ENCODE measurements at places on chromosomes 4 and X.

GRCh38 chrX:71396576-71396975 is 30.4 kb downstream of the TAF1 start:
- no peak overlapping the region for H3K27ac ChIP-seq
- no peaks in the 10 kb centered on the region for H3K4me1 ChIP-seq
- no peaks in the 10 kb centered on the region for H3K27me3 ChIP-seq
- no peak for DNase-seq
- no peak overlapping the region for H3K4me3 ChIP-seq

GRCh38 chr4:55004831-55005230 is 120.6 kb downstream of the KDR start:
- no peaks in the 10 kb centered on the region for H3K4me1 ChIP-seq
- no peaks in the 10 kb centered on the region for H3K27me3 ChIP-seq
- no peak overlapping the region for H3K4me3 ChIP-seq
- H3K36me3 ChIP-seq = no peaks in the 10 kb centered on the region

- no peaks in the 10 kb centered on the region for H3K27me3 ChIP-seq
- no peaks in the 10 kb centered on the region for H3K4me1 ChIP-seq
- no peak overlapping the region for H3K27ac ChIP-seq
- no peak overlapping the region for H3K4me3 ChIP-seq
- no peak for DNase-seq
Measured at GRCh38 chr4:99586797-99587196, 12.2 kb downstream of the MTTP start.

GRCh38 chrX:151081016-151081415 is 95.4 kb upstream of the GPR50 start:
- H3K27me3 ChIP-seq = no peaks in the 10 kb centered on the region
- H3K36me3 ChIP-seq = no peaks in the 10 kb centered on the region
- H3K27ac ChIP-seq = no peak overlapping the region
- DNase-seq = no peak

- DNase-seq = peak; percentile 37
- peak overlapping the region; percentile 50 for H3K27ac ChIP-seq
- peaks cover 86% of the 10 kb centered on the region for H3K36me3 ChIP-seq
- H3K27me3 ChIP-seq = no peaks in the 10 kb centered on the region
Measured at GRCh38 chr4:118729287-118730286, 44.4 kb downstream of the METTL14 start.

DNA sequence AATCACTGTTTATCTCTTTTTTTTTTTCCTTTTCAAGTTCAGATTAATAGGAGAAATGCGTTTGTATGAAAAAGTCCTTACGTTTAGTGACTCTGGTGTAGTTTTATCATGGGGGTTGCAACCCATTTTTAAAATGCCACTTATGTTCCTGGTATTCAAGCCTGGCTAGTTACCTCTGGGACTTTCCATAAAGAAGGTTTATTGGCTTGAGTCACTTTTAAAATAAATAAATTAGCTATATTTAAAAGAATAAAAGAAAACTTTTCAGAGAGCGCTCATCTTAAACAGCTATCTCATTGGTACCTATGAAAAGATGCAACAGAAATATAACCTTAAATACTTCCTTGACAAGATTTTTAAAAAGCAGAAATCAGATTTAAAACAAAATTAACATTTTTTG is 275.0 kb upstream of the IL1RAPL1 start:
- H3K4me1 ChIP-seq = no peaks in the 10 kb centered on the region
- no peaks in the 10 kb centered on the region for H3K27me3 ChIP-seq
- H3K4me3 ChIP-seq = no peak overlapping the region
- H3K27ac ChIP-seq = no peak overlapping the region
- no peak for DNase-seq

GRCh38 chr4:156939801-156940200 is 31.8 kb downstream of the PDGFC start:
- H3K36me3 ChIP-seq = no peaks in the 10 kb centered on the region
- H3K27me3 ChIP-seq = no peaks in the 10 kb centered on the region
- H3K4me1 ChIP-seq = peaks cover 42% of the 10 kb centered on the region
- no peak for DNase-seq
- peak overlapping the region; percentile 49 for H3K27ac ChIP-seq

DNA sequence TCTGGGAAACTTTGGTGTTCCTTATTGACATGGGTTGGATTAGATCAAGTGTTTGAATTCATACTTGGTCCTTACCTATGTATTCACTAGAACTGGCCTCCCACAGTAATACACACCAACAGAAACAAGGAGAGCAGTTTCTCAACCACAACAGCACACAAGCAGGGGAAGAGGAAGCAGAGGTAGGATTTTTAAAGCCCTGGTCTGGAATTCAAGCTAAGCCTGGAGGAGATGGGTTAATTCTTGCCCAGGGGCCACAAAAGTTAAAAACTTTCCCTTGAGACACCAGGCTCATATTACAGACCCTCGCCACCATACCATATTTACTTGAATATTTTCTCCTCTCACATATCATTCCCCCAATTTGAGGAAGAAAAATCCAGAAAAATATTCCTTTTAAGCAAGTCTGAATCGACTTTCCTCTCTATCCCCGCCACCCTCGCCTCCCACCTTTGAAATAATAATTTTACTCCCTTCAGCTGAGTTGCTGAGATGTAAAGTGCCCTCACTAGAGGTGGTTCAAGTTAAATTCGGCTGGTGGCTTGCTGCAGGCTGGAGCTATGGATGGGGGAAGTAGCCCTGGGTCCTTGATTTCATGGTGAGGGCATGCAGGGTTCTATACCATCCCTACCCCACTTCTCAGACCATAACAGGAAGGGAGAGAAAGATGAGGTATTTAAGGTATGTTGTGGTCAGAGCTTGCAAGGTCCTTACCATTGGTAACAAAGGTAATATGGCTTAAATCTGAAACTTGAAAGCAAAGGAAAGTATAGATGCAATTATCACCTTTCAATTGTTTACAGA is 440.2 kb downstream of the INPP4B start:
- no peak for DNase-seq
- peak overlapping the region; percentile 56 for H3K27ac ChIP-seq
- H3K36me3 ChIP-seq = no peaks in the 10 kb centered on the region
- peak overlapping the region; percentile 39 for H3K4me3 ChIP-seq
- H3K27me3 ChIP-seq = no peaks in the 10 kb centered on the region

- DNase-seq = no peak
- H3K4me1 ChIP-seq = no peaks in the 10 kb centered on the region
- no peaks in the 10 kb centered on the region for H3K36me3 ChIP-seq
- H3K4me3 ChIP-seq = no peak overlapping the region
- H3K27ac ChIP-seq = no peak overlapping the region
Measured at GRCh38 chr4:29900336-29900735, 819.8 kb upstream of the PCDH7 start.

- no peaks in the 10 kb centered on the region for H3K4me1 ChIP-seq
- no peaks in the 10 kb centered on the region for H3K36me3 ChIP-seq
- no peaks in the 10 kb centered on the region for H3K27me3 ChIP-seq
- H3K27ac ChIP-seq = no peak overlapping the region
- H3K4me3 ChIP-seq = no peak overlapping the region
Measured at GRCh38 chrX:20028588-20028987, 37.7 kb upstream of the BCLAF3 start.

- no peak for DNase-seq
- no peaks in the 10 kb centered on the region for H3K27me3 ChIP-seq
- no peaks in the 10 kb centered on the region for H3K4me1 ChIP-seq
- no peak overlapping the region for H3K27ac ChIP-seq
Measured at GRCh38 chrX:69389101-69389501, 115.0 kb upstream of the NALF2 start.

DNA sequence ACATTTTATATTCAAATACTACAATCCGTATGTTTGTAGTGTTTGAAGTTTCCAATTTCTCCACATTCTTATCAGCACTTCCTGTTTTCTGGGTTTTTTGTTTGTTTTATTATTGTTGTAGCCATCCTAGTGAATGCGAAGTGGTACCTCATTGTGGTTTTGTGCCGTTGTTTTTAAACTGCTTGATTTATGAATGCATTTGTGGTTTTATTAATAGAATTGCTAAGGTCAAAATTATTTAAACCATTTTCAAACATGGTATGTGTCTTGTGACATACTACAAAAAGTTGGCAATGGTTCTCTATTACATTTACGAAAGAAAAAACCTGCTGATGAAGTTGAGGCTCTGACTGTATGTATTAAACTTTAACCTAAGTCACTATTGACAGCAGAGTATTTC is 780.0 kb upstream of the MAGEB2 start:
- H3K4me3 ChIP-seq = no peak overlapping the region
- H3K27ac ChIP-seq = no peak overlapping the region
- DNase-seq = no peak
- no peaks in the 10 kb centered on the region for H3K36me3 ChIP-seq

GRCh38 chr4:58566260-58566659 is 1456.1 kb upstream of the IGFBP7 start:
- no peak overlapping the region for H3K27ac ChIP-seq
- H3K36me3 ChIP-seq = no peaks in the 10 kb centered on the region
- no peak overlapping the region for H3K4me3 ChIP-seq
- no peaks in the 10 kb centered on the region for H3K27me3 ChIP-seq
- no peak for DNase-seq
- no peaks in the 10 kb centered on the region for H3K4me1 ChIP-seq

- no peaks in the 10 kb centered on the region for H3K36me3 ChIP-seq
- no peak overlapping the region for H3K4me3 ChIP-seq
- H3K4me1 ChIP-seq = no peaks in the 10 kb centered on the region
Measured at GRCh38 chrX:116490104-116490503, 27.3 kb upstream of the CT83 start.

DNA sequence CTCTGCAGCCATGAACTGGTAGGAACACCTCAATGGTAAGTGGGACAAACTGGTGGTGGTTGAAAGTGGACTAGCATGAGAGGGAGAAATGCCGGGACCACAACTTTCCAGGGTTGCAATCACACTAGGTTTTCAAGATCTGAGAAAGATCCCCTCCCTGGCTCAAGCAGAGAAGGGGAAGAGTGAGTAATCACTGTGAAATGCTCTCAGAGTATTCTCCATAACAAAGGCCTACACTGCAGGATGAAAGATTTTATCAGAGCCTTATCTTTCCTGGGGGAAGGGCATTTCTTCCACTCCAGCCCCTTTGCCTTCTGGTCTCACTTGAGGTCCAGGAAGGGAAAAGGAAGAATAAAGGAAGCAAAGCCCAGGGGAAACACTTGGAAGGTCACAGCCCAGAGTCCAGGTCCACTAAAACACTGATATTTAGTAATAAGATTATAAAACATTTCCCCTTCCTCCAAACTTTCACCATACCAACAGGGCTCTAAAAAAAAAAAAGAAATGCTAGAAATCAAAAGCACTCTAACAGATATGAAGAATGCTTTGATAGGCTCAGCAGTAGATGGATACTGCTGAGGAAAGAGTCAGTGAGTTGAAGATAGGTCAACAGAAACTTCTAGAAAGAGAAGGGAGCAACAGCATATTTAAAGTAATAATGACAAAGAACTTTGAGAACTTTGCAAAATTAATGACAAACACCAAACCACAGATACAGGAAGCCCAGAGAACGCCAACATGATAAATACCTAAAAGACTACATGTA is 95.9 kb downstream of the WDFY3 start:
- H3K27ac ChIP-seq = peak overlapping the region; percentile 77
- H3K4me1 ChIP-seq = peaks cover 22% of the 10 kb centered on the region
- H3K27me3 ChIP-seq = no peaks in the 10 kb centered on the region
- peak; percentile 85 for DNase-seq
- H3K36me3 ChIP-seq = no peaks in the 10 kb centered on the region

- H3K27me3 ChIP-seq = no peaks in the 10 kb centered on the region
- H3K27ac ChIP-seq = 0 out of 2 replicates have a peak within 1 kb of the TSS, but pooled peaks have one; percentile 15
- peaks cover 24% of the 10 kb centered on the region for H3K4me1 ChIP-seq
- peak within 1 kb of the TSS; percentile 0 for H3K4me3 ChIP-seq
Measured at GRCh38 chr4:153204247-153204671, at the start of gene TRIM2. TRIM2 (plus strand) TSS chr4:153204443; CDS start chr4:153204531, 88 bp downstream.

- no peak overlapping the region for H3K27ac ChIP-seq
- H3K36me3 ChIP-seq = no peaks in the 10 kb centered on the region
- no peak overlapping the region for H3K4me3 ChIP-seq
- DNase-seq = no peak
Measured at GRCh38 chrX:5307416-5307815, 921.3 kb downstream of the NLGN4X start.

DNA sequence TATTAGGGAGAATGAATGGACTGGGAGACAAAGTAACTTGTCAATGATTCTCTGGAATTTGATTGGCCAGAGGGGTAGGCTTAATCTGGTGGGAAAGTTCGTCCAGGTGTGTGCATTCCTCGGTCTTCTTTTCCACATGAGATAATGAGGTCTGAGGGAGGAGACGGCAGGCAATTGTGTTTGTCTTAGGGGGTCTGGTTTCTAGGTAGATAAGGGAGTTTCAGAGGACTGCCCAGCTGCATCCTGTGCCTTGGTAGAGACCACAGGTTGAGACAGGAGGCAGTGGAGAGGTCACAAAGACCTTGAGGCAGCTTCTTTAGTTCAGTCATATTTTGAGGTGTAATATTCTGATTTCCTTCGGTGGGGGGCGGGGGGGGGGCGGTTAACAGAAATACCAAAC is 4.3 kb downstream of the MGST2 start:
- no peaks in the 10 kb centered on the region for H3K27me3 ChIP-seq
- peaks cover 11% of the 10 kb centered on the region for H3K4me1 ChIP-seq
- no peak overlapping the region for H3K27ac ChIP-seq
- H3K4me3 ChIP-seq = no peak overlapping the region
- no peaks in the 10 kb centered on the region for H3K36me3 ChIP-seq

DNA sequence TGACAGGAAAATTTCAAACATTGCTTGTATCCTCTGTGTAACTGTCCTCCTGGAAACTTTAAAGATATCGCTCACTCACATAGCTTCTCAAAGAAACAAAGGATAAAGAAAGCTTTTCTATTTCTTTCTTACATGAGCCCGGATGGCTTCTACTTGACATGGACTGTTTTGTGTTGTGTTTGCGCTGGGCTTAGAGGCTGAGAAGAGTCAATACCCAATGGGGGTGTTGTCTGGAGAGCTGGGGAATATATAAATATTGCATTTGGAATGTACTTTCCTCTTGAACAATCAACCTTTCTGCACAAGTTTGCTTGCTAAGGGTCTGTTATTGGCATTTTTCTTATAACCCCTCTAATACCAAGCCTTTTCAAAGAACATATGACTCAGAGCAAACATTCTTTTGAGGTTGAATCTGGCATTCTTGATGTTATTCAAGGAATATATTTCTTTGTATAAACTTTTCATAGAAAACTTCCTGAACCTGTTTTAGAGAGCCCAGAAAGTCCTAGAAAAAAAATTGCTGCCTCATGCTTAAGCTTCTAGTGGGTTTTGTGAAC is 331.9 kb downstream of the PACRGL start:
- no peaks in the 10 kb centered on the region for H3K36me3 ChIP-seq
- H3K27ac ChIP-seq = no peak overlapping the region
- H3K4me3 ChIP-seq = no peak overlapping the region
- DNase-seq = no peak
- no peaks in the 10 kb centered on the region for H3K4me1 ChIP-seq

DNA sequence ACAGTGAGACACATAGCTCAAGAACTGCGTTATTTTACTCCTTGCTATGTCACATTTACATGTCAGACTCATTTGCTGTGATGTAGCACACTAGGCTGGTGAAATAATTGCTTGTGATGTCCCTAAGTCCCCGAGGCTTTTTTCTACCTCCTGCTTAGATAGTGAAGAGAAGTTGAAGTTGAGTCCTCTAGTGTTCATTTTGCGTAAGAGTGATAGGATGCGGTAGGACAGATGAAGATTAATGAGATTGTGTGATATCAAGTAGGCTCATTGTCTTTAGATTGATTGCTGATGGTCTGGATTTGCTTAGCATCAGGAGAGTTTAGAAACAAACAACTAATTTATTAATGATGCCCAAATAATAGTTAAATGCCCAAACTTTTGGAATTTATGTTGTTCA is 173.6 kb upstream of the NUDT6 start:
- H3K36me3 ChIP-seq = peaks cover 6% of the 10 kb centered on the region
- H3K4me3 ChIP-seq = no peak overlapping the region
- H3K27ac ChIP-seq = no peak overlapping the region
- no peaks in the 10 kb centered on the region for H3K4me1 ChIP-seq

- no peaks in the 10 kb centered on the region for H3K27me3 ChIP-seq
- H3K36me3 ChIP-seq = peaks cover 6% of the 10 kb centered on the region
- H3K4me3 ChIP-seq = no peak overlapping the region
- peak overlapping the region; percentile 82 for H3K27ac ChIP-seq
Measured at GRCh38 chrX:10011991-10012390, 44.8 kb downstream of the CLDN34 start.
